ENCODE measurements at places on chromosomes 5 and 9.
A peak's percentile ranks its signal among the peaks of the same experiment; 100 is the strongest.

DNA sequence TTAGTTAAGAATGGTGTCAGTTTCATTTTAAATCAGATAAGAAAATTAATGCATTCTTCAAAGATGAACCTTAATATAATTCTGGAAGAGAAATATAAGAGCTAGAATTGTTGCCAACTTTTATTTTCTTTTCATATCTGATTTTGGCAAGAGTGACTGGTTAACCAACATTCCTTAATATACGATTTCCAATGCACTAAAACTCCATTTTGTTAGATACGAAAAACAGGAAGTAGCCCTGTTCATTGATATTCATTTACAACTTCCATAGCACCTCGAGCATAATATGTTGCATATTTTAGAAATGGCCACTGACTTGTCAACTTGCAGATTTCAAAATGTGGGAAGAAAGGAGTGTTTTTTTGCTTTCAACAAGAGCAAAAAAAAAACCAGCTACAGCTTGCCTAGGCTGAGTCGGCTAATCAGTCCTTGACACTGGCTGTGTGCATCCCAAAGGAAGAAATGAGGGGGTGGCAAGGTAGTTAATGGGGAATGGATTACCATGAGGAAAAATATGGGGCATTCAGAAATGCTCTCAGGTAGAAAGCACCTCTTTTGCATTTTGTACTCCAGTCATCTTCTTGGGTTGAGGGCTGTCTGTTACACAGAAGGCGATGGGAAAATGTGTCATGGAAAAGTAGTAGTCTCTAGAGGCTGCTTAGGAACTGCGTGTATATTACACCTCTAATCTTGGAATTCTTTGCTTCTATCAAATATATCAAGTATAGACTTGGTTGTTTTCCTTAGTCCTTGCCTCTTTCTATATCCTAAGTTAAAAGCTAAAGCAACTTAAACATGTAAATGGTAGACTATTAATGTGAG is 3.9 kb downstream of the MAP3K1 start:
- DNase-seq: no peak

GRCh38 chr9:105330201-105330600 is 85.8 kb downstream of the SLC44A1 start:
- DNase-seq: no peak

- DNase-seq: peak; percentile 77
These were observed 16.4 kb downstream of the SEMA4D start for GRCh38 chr9:89481538-89481915.

- DNase-seq: peak; percentile 42
These were observed 73.3 kb downstream of the AK8 start for GRCh38 chr9:132804576-132805295.

DNA sequence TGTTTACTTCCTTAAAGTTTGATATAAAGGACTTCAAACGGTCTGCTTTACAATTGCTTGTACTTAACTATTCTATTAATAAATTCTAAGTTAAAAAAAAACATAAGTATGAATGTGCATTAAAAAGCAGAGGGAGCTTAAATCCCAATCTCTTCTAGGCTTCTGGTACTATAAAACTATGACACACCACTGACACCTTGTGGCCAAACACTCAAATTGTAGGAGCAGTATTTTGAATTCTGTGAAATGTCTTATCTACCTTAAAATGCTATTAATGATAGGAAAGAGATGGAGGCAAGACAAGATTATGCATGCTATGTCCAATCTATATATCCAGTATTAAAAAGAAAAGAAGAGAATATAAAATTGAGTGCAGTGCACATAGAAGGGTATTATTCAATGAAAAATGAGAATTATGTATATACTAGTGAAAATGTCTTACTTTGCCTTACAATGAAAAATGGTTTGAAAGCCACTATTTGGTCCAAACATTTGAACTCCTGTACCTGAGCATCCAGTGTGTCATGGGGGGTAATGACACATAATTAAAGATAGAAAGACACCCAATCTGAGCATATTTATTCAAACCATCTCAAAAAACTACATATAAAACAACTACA is 87.6 kb downstream of the ERP44 start:
- peak; percentile 50 for DNase-seq

DNA sequence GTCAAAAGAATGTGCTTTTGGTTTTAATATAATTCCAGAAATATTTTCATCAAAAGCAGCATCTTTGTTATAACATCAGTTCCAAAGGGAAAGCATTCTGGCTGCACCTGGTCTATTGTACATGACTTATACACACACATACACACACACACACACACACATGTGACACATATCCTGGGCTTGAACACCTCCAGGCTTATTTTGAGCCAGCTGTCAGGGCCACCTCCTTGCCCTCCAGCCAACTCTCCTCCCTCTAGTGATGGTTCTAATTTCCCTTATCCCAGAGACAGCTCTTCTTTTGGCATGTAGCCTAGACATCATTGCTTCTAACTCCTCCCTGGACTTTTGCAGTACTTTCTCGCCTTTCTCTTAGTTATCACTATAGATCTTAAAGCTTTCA is 115.0 kb downstream of the PIK3R1 start:
- no peak for DNase-seq

DNA sequence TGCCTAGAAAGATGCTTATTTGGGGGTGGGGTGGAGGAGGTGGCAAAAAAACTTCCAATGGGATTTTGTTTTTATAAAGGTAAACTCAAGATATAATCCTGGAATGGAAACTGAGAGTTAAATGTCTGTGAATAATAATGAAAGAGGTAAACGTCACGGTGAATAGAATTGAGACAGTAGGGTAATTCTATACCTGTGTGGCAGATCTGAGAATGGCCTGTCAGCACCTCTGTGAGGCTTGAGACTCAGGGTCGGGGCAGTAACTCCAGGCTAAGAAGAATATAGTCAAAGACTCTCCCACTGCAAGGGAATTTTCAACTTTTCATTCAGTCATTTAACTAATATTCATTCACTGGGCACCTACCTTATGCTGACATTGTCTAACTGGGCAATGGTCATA is 581.2 kb upstream of the ZNF608 start:
- DNase-seq: no peak

All from activated CD8-positive, alpha-beta memory T cell treated with anti-CD3 and anti-CD28 coated beads, Interleukin-2, amount 10 ng/mL, durations not matched to agents 7 days and 5 days (primary cell).